Lung microvascular endothelial cell (primary cell): ENCODE measurements at places on chromosomes 5 and 9. TPM values are rescaled to one million over a fixed set of nuclear protein-coding genes. Genes with fewer than 3 reads are reported as not detected.

Gene F12
- 0.40 and 0.44 TPM in 2 replicates for total RNA-seq

Gene ACTBL2
- total RNA-seq, result under 0.01 TPM in 1 of 2 replicates, not detected in the other

Gene CCDC183
- total RNA-seq, result 0.22 and 1.4 TPM in 2 replicates

Gene OTP
- total RNA-seq, result not detected in 2 replicates
